ENCODE measurements at places on chromosomes 12 and 14.

DNA sequence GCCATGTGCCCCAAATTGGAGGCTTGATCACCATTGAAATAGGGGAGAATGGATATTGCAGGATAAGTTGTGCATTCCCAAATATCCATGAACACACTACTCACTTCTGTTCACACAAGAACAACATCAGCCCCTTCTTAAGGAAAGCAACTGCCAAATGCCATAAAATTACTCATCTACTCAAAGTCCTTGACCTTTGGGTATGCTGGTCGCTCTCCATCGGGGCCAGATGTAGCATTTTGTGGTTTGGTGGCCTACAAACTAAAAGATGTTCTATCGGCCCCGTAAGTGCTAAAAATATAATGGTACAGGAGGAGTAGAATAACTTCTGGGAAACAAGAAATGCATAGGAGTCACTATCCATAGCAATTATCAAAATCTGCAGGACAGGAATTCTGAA lies 362.6 kb downstream of the AEBP2 start:
- DNase-seq = no peak

DNA sequence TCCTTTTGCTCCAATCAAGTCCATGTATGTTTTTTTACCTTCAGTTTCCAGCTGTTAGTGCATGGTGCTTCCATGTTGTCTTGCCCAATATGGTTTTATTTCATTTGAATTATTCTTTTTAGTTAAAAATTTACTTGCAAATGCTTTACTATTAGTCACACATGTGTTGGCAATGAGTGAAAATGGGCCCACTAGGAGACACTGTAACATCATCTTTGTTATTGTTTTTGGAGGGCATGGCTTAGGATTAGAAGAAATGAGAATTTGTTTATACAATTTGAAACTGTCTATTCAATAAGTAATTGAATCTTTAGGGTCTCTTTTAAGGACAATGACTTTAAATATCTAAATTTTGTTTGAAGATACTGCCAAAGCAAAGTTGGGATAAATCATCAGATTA lies 133.7 kb downstream of the BRMS1L start:
- no peak for DNase-seq

- no peak for DNase-seq
Measured at GRCh38 chr14:32594766-32595165, 265.7 kb downstream of the AKAP6 start.

DNA sequence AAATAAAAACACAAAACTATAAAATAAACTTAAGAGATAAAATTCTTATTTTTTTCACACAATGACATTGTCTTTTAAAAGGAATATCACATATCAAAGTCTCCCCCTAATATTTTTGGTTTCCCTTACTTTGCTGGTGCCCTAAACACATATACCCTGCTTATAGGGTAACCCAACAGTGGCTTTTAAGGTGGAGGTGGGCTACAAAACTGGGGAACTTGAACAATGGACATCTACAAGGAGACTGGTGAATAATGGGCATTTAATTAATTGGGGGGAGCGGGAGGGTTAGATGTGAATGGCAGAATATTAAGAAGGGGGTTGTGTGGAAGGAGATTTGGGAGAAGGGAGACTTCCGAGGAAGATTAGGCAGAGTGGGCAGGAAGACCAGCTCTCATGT lies 9.6 kb downstream of the B4GALNT1 start:
- no peak for DNase-seq

DNA sequence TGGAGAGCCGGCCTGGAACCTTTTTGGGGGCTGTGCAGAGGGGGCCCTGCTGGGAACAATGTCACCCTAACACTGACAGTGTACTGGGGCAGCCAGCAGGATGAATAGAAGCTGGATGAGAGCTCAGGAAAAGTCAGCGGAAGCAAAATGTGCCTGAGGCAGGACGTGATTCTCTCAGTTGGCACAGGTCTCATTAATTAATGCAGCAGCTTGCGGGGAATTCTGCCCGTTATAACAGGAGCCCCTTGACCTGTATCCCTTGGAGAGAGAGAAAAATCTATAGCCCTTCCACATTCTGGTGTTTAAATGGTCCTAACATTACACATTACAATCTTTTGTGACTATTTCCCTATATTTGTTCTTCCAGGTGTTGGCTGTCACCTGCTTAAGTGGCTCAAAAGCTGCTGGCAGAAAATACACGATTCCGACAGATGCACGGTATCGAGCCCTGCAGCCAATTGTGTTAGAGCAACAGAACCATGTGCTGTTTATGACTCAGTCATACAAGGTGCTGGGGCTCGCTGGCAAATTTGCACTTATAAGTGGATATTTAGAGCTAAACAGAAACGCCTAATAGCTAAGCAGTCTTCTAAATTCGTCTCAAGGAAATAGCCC lies 854.7 kb downstream of the AACS start:
- no peak for DNase-seq

Data from activated T-helper 9 cell treated with anti-CD3 and anti-CD28 coated beads, Interleukin-2, amount 50 U/mL, for 16 hours (primary cell).